ENCODE measurements at places on chromosomes 7 and 10.

GRCh38 chr10:57818522-57818921 lies 449.2 kb downstream of the IPMK start:
- H3K36me3 ChIP-seq: no peaks in the 10 kb centered on the region
- no peak overlapping the region for H3K4me3 ChIP-seq
- H3K27me3 ChIP-seq: no peaks in the 10 kb centered on the region
- H3K4me1 ChIP-seq: no peaks in the 10 kb centered on the region
- DNase-seq: no peak

DNA sequence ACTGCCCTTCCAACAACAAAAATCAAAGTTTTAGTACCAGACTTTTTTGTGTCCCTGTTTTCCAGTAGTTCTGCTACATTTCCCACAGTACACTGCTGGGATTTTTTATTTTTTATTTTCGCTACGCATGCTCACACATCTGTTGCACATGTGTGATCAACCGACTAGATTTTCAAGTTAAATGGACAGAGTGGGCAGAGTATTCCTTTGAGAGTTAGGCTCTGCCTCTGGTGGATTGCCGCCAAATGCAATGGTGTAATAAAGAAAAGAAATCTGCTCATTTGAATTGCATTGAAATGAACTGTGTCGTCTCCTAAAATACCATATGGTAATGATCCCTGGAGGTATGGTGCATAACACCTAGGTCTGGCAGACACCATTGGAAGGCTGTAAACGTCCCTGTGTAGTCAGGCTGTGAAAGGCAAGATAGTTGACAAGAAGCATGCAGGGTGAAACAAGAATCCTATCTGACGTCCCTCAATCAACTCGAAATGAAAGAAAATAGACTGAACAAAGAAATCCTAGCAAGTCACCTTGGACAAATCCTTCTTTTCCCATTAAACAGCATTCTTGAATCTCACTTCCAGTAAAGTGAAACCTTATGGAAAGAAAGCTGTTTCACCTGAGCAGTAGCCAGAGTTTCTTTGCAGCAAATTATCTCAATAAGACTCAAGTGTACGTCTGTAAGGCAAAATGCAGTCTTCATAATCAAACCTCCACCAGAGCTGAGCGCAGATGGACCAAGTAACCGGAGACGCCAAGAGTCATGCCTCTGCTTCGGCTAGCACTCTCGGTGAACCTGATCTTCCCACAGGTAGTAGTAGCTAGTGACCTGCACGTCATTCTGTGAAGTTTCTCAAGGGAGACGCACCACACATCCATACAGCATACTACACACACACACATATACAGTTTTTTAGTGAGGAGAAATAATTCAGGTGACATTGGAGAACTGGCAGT lies 357.3 kb downstream of the CRPPA start:
- no peak for DNase-seq
- no peak overlapping the region for H3K4me3 ChIP-seq
- H3K4me1 ChIP-seq: no peaks in the 10 kb centered on the region
- no peaks in the 10 kb centered on the region for H3K36me3 ChIP-seq
- H3K27me3 ChIP-seq: no peaks in the 10 kb centered on the region
- H3K27ac ChIP-seq: no peak overlapping the region

DNA sequence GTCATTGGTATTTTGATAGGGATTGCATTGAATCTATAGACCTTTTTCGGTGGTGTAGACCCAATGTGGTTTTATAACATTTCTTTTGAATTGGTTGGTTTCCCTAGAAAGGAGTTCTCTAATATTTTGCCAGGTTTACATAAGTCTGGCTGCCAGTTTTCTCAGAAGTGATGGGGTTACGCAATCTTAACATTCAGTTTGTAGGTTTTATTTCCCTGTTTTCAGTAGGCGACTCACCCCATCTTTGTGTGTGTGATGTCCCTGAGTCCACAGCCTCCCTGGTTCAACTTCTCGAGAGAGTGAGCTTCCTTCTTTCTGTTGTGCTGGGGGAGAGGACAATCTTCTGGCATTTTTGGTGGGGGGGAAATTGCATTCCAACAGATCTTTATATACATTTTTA lies 9.6 kb upstream of the KIF5B start:
- peaks cover 2% of the 10 kb centered on the region for H3K36me3 ChIP-seq
- H3K4me3 ChIP-seq: no peak overlapping the region
- DNase-seq: no peak
- H3K4me1 ChIP-seq: no peaks in the 10 kb centered on the region
- no peak overlapping the region for H3K27ac ChIP-seq

DNA sequence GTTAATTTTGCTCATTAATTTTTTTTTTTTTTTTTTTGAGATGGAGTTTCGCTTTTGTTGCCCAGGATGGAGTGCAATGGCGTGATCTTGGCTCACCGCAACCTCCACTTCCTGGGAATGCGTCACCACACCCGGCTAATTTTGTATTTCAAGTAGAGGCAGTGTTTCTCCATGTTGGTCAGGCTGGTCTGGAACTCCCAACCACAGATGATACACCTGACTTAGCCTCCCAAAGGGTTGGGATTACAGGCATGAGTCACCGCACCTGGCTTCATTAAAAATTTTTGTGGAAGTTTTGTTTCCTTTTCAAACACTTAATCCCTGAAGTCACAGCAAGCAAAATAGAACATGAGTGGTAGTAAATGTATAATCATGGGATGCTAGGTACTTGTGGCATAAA lies 857.2 kb upstream of the PHF14 start:
- H3K4me1 ChIP-seq: no peaks in the 10 kb centered on the region
- H3K27ac ChIP-seq: no peak overlapping the region
- no peaks in the 10 kb centered on the region for H3K36me3 ChIP-seq
- DNase-seq: no peak
- H3K4me3 ChIP-seq: no peak overlapping the region

GRCh38 chr10:69644658-69645295 lies 14.7 kb downstream of the FAM241B start:
- H3K4me1 ChIP-seq: no peaks in the 10 kb centered on the region
- DNase-seq: no peak

- DNase-seq: no peak
- H3K27ac ChIP-seq: peak overlapping the region; percentile 86
Observed at GRCh38 chr7:134985894-134986362, 380 bp upstream of the AGBL3 start.

DNA sequence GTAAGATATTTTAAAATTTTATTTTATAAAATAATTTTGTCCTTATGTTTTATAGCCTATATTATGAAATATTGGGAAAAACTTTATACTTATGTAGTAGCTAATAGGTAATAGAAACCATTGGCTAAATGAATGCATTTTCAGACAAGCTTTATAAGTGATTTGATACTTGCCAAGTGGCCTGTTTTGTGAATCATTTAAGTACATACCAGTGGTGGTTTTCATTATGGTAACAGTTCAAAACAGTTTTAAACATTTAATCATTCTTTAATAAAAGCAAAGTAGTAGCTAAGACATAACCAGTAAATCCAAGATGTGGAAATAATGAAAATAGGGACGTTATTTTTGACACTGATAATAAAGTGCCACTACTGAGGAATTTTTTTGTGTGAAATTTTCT lies 182.2 kb downstream of the PHF14 start:
- no peak overlapping the region for H3K4me3 ChIP-seq
- DNase-seq: no peak
- H3K27ac ChIP-seq: no peak overlapping the region
- no peaks in the 10 kb centered on the region for H3K4me1 ChIP-seq

- no peak overlapping the region for H3K27ac ChIP-seq
- no peak for DNase-seq
- H3K27me3 ChIP-seq: peaks cover 9% of the 10 kb centered on the region
- H3K4me3 ChIP-seq: no peak overlapping the region
- H3K36me3 ChIP-seq: no peaks in the 10 kb centered on the region
- no peaks in the 10 kb centered on the region for H3K4me1 ChIP-seq
Observed at GRCh38 chr7:107961405-107961804, 41.6 kb downstream of the LAMB1 start.

GRCh38 chr10:103145860-103146466 lies 47.1 kb downstream of the NT5C2 start:
- H3K27ac ChIP-seq: no peak overlapping the region
- no peaks in the 10 kb centered on the region for H3K27me3 ChIP-seq
- DNase-seq: no peak
- H3K4me1 ChIP-seq: no peaks in the 10 kb centered on the region
- H3K36me3 ChIP-seq: peaks cover 15% of the 10 kb centered on the region

GRCh38 chr10:35487336-35488034 lies 117.7 kb upstream of the GJD4 start:
- peaks cover 7% of the 10 kb centered on the region for H3K36me3 ChIP-seq
- peaks cover 4% of the 10 kb centered on the region for H3K4me1 ChIP-seq
- no peaks in the 10 kb centered on the region for H3K27me3 ChIP-seq
- DNase-seq: no peak
- no peak overlapping the region for H3K27ac ChIP-seq

- H3K36me3 ChIP-seq: peaks cover 3% of the 10 kb centered on the region
- H3K27me3 ChIP-seq: peaks cover 8% of the 10 kb centered on the region
- DNase-seq: no peak
Observed at GRCh38 chr10:132391676-132392020, 5.4 kb upstream of the PWWP2B start.

- no peak for DNase-seq
- peaks cover 5% of the 10 kb centered on the region for H3K4me1 ChIP-seq
- H3K27me3 ChIP-seq: peaks cover 11% of the 10 kb centered on the region
- no peak overlapping the region for H3K27ac ChIP-seq
- no peaks in the 10 kb centered on the region for H3K36me3 ChIP-seq
- no peak overlapping the region for H3K4me3 ChIP-seq
Observed at GRCh38 chr7:148419856-148420832, 170.4 kb upstream of the C7orf33 start.

DNA sequence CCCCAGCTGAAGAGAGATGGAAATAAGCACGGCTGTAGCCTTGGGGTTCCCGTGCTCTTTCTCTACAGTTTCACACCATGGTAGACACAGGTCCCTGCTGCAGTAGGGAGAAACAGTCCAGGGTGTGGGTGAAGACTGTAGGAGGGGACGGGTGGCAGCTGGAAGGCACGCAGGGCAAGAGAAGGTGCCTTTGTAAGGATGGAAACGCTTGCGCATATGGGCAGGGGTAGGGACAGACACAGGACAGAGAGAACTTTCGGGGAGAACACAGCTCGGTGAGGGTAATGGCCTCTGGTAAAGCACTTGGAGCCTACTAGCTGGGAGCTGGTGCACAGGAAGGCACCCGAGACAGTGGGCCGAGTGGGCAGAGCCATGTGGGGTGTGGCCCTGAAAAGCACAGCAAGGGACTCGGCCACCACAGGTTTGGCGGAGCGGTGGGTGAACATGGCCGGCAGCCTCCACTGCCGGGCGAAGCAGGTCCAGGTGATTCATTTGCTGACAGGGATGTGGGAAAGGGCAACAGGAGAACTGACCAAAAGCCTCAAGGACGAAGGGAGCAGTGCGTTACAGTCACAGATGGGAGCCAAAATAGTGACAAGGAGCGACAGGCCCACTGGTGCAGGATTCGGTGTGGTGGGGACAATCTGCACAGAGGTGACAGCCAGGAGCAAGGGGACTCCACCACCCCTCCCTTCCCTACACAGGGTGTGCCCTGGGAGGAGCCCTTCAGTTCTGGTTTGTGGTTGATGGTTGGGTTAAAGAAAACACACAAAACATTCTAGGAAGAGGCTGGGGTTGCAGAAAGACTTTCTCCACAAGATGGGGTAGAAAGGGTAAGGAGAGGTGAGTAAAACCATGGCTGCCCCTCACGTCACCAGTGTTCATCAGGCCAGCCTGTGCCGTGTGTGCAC lies 97.1 kb downstream of the VOPP1 start:
- H3K4me3 ChIP-seq: peak overlapping the region; percentile 67
- H3K27ac ChIP-seq: peak overlapping the region; percentile 81
- H3K4me1 ChIP-seq: peaks cover 61% of the 10 kb centered on the region
- H3K36me3 ChIP-seq: peaks cover 29% of the 10 kb centered on the region
- DNase-seq: peak; percentile 52
- H3K27me3 ChIP-seq: no peaks in the 10 kb centered on the region

- peaks cover 75% of the 10 kb centered on the region for H3K4me1 ChIP-seq
- peak overlapping the region; percentile 91 for H3K27ac ChIP-seq
- peak; percentile 12 for DNase-seq
- peaks cover 32% of the 10 kb centered on the region for H3K27me3 ChIP-seq
Observed at GRCh38 chr10:22321924-22322640, 1.2 kb downstream of the BMI1 start.

Data from activated T-helper 1 cell treated with anti-CD3 and anti-CD28 coated beads, Interleukin-12 subunit alpha, Interleukin-12 subunit beta, Interleukin-2, Interleukin-4 antibody, amounts not matched to agents 30 ng/mL and 10 ng/mL and 1 ng/mL, durations not matched to agents 14 hours and 24 hours and 36 hours (primary cell).